ENCODE measurements at places on chromosomes 1 and 21.

- DNase-seq: no peak
Measured at GRCh38 chr1:15364740-15365139, 44.9 kb upstream of the EFHD2 start.

DNA sequence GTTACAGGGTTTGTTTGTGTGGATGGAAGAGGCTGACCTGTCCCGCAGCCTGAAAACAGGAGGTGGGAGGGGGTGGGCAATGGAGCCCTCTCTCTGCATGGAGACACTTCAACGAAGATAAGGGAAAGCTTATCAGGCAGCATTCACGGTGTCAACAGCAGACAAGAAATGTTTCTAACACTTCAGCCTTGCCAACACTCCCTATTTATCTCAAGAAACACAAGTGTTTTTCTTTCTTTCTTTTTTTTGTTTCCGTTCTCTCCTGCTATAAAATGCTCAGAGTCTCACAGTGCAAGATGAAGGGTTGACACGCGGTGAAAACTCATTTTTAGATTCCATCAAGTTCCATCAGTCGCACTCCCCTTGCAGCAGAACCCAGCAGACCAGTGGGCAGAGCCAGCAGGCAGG is 594.4 kb downstream of the MATN1 start:
- no peak for DNase-seq

DNA sequence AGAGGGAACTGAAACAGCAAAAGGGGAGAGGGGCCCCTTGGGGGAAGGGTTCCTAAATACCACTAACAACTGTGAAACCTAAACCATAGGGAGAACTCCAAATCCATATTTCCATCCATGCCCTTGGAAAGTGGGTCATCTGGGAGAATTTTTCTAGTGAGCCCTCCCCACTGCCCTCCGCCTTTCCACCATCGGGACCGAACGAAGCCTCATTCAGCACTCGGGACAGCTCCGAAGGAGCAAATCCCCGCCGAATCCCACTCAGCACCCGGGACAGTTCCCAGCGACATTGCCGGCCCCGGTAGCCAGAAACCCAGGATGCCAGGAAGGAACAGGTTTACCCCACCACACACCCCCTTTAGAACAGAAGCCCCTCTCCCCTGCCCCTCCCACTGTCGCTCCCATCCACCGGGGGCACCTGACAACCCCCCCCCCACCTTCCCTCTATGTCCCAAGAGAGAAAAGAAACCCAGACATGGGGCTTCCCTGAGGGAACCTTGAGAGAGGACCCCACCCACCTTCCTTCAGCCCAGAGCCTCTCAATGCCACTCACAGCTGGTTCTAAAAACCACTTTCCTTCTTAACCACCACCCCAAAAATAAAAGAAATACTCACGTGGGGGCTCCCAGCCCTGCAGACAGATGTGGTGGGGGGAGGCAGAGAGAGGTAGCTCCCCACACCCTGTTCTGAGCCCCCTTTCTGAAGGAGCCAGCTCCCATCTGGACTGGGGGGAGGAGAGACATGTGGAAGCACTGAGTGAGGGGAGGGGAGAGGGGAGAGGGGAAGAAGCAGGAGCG is 4.5 kb downstream of the DLGAP3 start:
- no peak for DNase-seq

GRCh38 chr1:13832100-13832499 is 132.1 kb downstream of the PRDM2 start:
- no peak for DNase-seq

- no peak for DNase-seq
Measured at GRCh38 chr1:43466403-43466802, 12.7 kb upstream of the HYI start.

DNA sequence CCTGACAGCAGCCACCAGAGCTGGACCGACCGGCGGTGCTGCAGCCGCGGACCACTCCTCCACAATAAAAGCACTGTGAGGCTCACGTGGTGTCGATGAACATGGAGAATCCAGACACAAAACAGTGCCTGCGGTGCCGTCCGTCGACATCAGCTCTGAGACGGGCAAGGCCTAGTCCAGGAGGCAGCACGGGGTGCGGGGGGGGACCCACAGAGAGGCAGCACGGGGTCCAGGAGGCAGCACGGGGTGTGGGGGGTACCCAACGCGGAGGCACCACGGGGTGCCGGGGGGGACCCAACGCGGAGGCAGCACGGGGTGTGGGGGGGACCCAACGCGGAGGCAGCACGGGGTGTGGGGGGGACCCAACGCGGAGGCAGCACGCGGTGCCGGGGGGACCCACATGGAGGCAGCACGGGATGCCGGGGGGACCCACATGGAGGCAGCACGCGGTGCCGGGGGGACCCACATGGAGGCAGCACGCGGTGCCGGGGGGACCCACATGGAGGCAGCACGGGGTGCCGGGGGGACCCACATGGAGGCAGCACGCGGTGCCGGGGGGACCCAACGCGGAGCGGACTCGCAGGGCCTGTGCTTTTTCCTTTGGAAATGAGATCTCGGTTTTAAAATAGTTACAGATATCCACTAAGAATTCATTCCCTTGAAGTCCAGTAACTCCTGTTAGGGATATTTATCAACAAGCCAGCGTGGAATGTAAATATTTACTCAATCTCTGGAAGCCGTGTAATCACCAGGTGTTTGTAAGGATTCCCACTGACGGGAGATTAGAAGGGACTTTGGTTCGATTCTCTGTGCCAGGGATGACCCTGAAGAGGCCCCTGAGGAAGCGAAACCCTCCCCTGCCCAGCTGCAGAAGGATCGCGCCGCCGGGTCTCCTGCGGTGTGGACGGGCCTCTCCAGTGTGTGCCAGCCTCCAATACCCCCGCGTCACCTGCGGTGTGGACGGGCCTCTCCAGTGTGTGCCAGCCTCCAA is 52.1 kb downstream of the COL6A1 start:
- DNase-seq: no peak

DNA sequence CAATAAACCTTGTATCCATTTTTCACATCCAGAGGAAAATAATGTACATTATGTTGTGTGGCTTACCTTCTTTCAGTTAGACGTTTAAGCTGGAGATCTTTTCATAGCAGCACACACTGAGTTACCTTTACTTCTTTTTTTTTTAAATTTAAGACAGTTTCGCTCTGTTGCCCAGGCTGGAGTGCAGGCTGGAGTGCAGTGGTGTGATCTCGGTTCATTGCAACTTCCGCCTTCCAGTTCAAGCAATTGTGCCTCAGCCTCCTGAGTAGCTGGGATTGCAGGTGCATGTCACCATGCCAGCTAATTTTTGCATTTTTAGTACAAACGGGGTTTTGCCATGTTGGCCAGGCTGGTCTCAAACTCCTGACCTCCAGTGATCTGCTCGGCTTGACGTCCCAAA is 7.4 kb upstream of the CAMTA1 start:
- DNase-seq: no peak

GRCh38 chr21:42855937-42856335 is 23.4 kb downstream of the WDR4 start:
- DNase-seq: no peak

- DNase-seq: no peak
Measured at GRCh38 chr1:160546942-160547341, 23.9 kb upstream of the SLAMF6 start.

DNA sequence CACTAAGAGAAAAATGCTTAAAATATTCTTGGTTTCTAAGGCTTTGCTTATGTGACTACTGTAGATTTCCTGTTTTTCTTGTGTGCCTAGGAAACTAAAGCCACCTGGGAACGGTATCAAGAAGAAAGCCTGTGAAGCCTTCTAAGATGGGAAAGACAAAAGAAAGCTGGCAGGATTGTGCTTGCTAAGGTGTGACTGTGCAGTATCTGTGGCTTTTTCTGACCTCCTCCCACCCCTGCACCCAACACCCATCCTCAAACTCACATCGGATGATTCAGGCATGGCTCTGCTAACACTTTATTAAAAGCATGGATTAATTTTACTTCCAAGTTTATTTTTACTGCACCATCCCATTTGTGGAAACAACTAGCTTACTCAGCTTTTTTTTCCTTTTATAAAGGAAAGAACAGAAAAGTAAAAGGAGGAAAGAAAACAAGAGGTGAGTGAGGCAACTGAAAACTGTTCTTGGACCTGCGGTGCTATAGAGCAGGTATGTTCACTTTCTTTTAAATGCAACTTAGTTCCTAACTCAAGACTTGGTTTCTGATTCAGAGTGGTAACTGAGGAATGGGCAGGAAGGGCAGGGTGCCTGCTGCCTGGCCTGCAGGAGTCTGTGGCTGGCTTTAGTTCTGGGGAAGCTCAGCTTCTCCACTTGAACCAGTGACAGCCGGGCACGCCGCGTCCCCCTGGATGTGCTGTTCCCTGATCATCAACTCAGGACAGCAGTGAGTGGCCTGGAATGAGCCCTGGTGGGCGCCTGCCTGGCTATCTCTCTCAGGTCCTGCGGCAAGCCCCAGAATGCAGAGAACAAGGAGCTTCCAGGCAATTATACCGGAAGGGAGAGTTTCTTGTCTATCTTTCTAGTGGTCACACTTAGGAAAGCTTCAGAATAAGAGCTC is at the start of gene GBP6:
Gene GBP6 (plus strand): TSS at position 422 of the 899 bp plus-strand sequence. CDS start 4,493 bp downstream, outside the sequence.
- DNase-seq: no peak

DNA sequence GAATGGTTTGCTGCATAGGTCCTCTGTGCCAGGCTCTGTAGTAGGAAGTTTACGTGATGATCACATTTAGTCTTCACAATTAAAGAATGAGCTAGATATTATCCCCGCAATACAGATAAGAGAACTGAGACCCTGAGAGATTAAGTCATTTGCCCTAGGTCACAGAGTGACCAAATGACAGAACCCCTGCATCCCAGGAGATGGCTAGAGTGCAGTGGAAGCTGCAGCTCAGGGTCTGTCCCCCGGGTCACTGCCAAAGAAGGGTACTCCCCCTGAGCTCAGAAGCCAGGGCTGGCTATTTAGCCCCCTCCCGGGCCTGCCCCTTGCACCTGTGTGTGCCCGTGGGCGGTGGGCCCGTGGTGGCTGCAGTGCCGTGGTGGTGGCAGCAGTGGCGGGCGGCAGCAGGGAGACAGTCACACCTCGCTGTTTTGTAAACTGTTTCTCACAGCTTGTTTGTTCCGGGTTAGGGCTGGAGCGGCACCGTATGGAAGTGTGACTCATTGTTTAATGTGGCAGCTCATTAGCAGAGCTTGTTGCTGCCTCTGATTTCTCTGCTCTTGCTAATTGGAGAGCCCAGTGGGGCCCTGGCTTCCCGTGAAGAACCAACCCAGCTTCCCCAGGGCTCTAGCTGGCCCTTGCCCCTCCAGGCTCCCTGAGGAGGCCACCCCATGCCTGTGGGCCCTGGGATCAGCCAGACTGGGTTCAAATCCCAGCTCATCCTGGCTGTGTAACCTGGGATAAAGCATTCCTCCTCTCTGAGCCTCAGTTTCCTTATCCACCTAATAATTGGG is 19.3 kb upstream of the FOXO6 start:
- DNase-seq: peak; percentile 89

DNA sequence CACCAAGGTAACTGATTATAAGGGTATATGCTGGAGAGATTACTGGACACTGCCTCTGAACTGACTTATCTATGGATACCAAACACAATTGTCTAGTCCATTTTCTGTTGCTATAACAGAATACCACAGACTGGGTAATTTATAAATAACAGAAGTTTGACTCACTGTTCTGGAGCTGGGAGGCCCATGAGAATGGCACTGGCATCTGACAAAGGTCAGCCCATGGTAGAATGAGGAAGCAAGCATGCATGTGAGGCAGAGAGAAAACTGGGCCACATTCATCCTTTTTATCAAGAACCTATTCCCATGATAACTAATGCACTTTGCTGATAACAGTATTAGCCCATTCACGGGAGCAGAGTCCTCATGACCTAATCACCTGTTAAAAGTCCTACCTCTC is 37.4 kb downstream of the FCER1A start:
- no peak for DNase-seq

GRCh38 chr1:109788695-109789521 is 25.2 kb upstream of the EPS8L3 start:
- no peak for DNase-seq

DNA sequence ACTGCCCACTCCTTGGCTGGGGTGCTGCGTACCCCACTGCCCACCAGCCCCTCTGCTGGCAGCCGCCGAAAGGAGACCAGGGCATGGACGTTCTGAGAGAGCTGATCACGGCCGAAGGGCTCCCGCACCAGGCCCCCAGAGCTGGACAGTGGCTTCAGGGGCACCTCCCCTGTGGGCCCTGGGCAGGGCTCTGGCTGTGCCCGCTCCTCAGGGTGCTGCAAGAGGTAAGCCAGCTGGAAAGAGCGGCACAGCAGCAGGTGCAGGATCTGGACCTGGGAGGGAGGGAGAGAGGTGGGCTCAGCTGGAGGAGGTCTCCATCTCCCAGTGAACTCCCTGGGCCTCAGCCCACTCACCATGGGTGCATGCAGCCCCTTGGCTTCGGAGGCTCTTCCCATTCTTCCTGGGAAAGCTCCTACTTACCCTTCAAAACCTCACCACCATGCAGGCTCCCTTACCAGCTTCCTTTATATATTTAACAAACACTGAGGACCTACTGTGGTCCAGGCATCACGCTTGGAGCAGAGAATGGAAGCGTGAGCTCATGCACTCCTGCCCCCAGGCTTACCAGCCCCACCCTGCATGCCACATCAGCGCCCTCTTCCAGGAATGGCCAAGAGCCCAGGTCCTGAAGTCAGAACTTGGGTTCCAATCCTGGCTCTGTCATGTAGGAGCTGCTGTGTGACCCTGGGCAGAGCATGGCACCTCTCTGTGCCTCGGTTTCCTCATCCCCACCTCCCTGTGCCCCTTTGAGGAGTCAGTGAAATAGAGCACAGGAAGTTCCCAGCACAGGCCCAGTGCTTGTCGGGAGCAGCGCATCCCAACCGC is 6.8 kb upstream of the KIF17 start:
- DNase-seq: no peak

DNA sequence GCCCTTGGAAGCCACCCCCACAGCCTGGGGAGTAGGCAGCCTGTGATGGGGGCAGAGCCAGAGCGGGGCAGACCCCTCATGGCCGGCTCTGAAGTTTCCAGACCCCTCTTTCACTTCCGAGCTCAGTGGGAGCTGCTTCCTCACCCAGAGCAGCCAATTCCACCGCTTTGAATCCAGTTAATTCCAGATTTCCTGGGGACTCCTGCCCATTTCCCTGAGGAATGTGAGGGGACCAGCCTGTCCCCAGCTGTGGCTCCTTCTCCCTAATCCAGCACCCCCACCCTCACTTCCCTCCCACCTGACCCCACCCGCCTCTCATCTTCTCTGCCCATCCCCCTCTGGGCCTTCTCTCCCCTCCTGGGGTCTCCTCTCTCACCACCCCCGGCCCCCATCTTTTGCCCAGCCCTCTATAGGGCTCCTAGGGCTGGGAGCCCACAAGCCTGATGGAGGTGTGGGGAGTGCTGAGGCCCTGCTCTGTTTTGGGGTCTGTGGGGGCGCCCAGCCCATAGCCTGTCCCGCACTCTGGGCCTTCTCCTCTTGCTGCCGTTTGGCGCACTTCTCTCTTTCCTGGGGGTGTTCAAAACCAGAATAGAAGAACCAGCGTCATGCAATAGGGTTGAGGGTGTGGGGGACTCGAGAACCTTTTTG is 26.2 kb upstream of the TNFRSF1B start:
- DNase-seq: no peak

- no peak for DNase-seq
Measured at GRCh38 chr21:46128933-46129571, 26.3 kb downstream of the FTCD start.

Measured in NCI-H2081 (cell line).